ENCODE measurements at places on chromosomes 3 and 15.

DNA sequence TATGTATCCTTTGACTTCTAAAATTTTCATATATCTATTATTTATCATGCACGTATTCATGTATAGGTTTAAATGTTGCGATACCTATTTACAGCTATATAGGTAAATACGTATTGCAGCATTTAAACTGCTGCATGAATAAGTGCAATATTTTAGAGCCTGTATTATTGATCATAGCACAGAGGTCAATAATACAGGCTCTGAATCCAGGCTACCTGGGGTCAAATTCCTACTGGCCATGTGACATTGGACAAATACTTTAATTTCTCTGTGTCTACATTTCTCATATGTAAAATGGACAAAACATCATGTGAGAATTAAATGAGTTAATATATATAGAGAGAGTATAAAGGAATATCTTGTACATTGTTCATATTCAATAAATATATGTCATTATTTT, 352.9 kb upstream of the ROBO2 start:
- no peak for DNase-seq

- no peak for DNase-seq
Measured at GRCh38 chr3:47613722-47614121, 35.1 kb upstream of the CSPG5 start.

- DNase-seq: no peak
Measured at GRCh38 chr3:1092771-1093170, at the start of gene CNTN6. CNTN6 (plus strand) TSS chr3:1093024; CDS start chr3:1148009, 54,985 bp downstream.

GRCh38 chr3:13136426-13136825, 63.2 kb upstream of the IQSEC1 start:
- no peak for DNase-seq

GRCh38 chr15:50758712-50759205, 6.7 kb downstream of the SPPL2A start:
- no peak for DNase-seq

GRCh38 chr15:47965297-47965696, 155.5 kb upstream of the SLC24A5 start:
- no peak for DNase-seq

DNA sequence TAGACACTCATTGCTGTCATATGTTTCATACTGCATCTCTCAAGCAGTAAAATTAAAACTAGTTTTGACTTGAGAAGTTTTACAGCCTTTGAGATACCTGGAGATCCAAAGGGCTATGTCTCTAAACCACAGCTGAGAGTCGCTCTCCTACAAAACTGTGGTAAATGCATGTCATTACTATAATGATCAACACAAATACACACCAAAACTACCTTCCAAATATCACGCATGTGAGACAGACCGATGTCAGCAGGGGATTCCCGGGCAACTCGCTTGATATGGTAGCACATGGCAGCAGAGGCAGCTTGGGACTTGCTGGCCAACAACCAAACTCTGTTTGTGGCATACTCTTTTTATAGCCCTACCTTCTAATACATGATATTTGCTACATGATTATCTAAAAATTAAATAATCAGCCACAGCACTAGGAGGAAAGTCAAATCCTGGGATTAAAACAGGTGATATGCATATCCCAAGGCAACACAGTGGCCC, 56.3 kb downstream of the PDZRN3 start:
- no peak for DNase-seq

DNA sequence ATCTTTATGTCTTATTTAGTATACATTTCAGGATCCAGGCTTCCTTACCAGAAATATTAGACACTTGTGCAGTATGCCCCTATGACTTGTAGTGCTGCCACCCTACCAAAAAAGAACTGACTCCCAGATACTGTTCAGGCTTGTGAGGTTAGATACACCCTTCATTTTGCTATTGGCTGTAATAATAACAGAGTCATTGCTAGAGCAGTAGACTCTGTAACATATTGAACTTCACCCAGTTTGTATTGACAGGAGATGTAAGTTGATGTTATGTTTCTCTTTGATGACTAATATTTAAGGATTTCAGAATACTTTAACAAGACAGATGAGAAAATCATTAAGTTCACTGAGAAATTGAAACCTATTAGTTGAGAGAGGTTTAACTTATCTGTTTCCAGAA, 32.9 kb downstream of the RNF111 start:
- DNase-seq: no peak

DNA sequence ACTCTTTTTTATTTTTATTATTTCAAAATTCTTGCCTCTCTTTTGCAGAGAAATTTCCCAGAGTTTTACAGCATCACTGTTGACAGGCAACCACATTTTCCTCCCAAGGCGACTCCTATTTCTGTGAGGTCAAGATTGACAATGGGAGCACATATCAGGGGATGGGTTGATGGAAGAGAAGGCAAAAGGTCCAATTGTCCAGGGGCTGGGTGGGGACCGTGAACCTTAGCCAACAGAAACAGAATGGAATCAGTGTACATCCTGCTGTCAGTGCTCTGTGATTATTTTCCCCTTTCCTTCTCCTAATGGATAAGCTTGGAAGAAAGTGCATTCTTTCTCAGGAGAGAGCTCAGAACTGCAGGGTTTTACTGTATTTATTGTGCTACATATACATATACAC, 42.4 kb downstream of the CNTN6 start:
- no peak for DNase-seq

- DNase-seq: no peak
Measured at GRCh38 chr3:58421004-58421403, 12.6 kb downstream of the PDHB start.

DNA sequence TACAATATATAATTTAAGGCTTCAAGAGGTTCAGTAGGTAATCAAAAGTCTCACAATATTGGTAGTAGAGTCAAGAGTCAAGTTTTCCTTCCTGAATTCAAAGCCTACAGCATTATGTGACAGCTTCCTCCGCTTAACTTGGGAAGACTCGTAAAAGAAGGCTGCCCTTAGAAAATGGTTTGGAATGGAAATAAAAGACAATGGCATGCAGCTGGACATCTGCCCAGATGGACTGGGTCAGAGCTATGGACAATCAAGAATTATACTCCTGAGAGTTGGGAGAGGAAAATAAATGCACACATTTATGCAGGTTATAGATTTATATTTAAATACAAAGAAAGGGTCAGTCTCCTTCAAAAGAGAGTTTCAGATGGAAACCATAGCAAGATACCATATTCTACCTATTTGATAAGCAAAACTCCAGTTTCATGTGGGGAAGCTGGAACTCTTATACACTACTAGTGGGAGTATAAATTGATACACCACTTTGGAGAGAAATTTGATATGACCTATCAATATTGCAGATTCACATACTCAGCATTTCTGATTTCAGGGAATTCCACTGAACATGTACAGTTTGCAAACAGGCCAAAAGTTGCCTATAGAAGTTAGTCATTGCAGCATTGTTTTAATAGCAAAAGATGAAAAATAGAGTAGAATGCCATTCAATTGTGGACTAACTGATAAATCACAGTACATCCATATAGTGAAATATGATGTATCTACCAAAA, 6.1 kb downstream of the CRYBG3 start:
- DNase-seq: no peak

DNA sequence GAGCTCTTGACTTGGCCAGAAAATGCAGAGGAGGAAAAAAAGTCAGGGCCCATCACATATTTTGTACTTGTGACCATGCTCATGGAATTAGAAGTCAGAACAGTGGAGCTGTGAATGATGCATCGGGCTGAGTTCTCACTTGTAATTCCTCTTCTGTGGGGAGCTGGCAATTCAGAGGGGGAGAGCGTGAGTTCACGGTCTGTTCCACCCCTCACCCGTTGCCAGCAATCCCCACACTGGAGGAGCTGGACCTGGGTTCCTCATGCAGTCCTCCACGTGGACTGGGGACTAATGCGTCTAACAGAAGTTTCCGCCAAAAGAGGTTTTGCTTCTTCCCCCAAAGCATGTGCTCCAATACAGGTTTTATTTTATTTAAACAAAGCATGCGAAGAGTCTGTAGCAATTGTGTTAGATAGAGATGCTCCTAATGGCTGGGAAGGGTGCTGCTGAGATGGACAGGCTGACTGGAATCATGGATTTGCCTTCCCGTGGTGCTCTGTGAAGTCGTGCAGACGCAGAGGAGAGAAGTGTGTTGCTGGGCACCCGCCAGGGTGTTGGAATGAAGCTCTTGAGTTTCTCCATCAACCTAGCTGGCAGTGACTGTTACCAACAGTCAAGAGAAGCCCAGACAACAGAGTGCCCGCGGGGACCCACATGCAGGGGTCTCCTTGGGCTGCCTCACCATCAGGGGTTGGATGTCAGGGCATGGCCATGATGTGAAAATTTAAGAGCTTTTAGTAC, 77.4 kb upstream of the PCSK6 start:
- no peak for DNase-seq

DNA sequence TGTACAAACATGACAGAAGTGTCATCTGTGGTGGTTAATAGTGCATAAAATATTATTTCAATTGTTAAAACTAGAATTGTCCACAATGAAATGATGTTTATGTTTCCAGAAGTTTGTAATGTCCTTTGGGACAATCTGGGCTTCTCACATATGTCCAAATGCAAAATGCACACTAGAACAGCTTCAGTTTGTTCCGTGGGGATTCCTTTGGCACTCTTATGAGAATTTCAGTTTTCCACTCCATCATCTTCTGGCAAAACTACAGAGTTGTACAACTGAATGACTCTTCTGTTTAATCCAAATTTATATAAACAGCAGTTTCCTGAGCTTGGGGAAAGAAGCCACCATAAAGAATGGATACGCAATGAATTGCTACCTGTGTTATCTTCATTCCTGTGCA, 2.0 kb upstream of the OR5H6 start:
- no peak for DNase-seq

GRCh38 chr3:47282424-47283192, at the start of the genes KIF9 and KLHL18:
KIF9 (minus strand) TSS chr3:47282799; CDS start chr3:47277374, 5,425 bp downstream.
KLHL18 (plus strand) TSS chr3:47282944; CDS start chr3:47282966, 22 bp downstream.
- peak; percentile 89 for DNase-seq

DNA sequence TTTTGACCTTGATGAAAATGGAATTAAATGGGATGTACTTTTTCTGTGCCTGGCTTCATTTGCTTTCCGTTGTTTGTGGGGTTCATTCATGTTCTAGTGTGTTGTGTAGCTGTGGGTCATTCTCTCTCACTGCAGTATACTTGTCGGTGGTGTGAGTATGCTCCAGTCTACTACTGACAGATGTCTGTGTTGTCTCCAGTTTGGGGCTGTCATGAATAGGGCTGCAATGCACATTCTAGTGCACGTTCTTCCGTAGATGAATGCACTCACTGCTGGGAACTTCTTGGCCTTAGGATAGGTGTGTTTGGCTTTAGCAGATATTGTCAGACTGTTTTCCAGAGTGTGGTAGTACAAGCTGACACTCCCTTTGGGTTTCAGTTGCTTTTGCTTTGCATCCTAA, 1.7 kb upstream of the SLC6A20 start:
- DNase-seq: no peak

- no peak for DNase-seq
Measured at GRCh38 chr15:55179141-55179540, 17.6 kb downstream of the RSL24D1 start.

DNA sequence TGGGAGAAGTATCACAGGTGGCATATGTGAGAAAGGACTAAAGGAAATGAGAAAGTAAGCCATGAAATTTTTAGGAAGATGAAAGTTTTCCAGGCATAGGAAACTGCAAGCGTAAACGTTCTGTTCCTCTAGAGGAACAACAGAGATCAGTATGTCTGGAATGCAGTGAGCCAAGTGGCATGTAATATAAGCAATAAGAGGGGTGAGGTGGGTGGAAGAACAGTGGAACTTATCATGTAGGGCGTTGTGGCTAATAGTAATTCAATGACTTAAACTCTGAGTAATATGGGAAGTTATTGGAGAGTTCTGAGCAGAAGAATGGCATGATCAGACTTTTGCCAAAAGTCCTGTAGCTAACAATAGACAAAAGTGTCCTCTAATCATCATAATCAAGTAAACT, 902.9 kb downstream of the EPHA3 start:
- no peak for DNase-seq

DNA sequence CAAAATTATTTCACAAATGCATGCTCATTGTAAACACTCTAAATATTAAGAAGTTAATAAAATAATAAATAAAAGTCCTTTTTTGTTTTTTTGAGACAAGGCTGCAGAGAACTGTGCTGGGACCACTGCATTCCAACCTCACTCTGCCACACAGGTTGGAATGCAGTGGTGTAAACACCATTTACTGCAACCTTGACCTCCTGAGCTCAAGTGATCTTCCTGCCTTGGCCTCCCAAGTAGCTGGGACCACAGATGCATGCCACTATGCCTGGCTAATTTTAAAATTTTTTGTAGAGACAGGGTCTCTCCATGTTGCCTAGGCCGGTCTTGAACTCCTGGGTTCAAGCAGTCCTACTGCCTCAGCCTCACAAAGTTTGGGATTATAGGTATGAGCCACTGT, 578.4 kb downstream of the ZIC1 start:
- no peak for DNase-seq

- no peak for DNase-seq
Measured at GRCh38 chr3:18223571-18223970, 201.6 kb downstream of the SATB1 start.

GRCh38 chr3:98587654-98588053, 5.8 kb downstream of the CPOX start:
- no peak for DNase-seq

GRCh38 chr3:99108508-99108907, 207.0 kb upstream of the DCBLD2 start:
- DNase-seq: no peak

DNA sequence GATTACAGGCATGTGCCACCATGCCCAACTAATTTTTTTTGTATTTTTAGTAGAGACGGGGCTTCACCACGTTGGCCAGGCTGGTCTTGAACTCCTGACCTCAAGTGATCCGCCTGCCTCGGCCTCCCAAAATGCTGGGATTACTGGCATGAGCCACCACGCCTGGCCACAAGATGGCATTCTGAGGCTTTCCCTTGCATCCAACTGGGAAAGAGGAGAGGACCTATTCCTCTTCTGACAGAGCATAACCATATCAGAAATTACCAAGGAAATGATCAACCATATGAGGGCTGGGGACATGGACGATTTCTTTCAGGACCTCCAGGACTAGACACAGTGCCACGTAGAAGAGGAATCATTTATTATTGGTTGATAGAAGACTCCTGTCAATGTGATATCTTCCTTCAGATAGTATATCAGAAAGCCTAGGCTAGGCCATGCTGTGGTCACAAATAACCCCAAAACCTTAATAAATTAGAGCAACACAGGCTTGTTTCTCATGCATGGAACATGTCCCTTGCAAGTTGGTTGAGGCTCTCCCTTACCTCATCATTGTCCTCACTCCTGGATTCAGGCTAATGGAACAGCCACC, 372.3 kb upstream of the IL12A start:
- peak; percentile 59 for DNase-seq

- DNase-seq: no peak
Measured at GRCh38 chr3:150363420-150363819, 44.7 kb upstream of the TSC22D2 start.

GRCh38 chr3:39383045-39383880, at the start of gene SLC25A38:
SLC25A38 (plus strand) TSS chr3:39383370; CDS start chr3:39383725, 355 bp downstream.
- peak; percentile 76 for DNase-seq
